ENCODE measurements at places on chromosomes 5 and 9.

GRCh38 chr5:93583768-93584595 is 960 bp downstream of the NR2F1 start:
- DNase-seq = no peak

- DNase-seq = no peak
These were observed 30.2 kb upstream of the BASP1 start for GRCh38 chr5:17187011-17187785.

DNA sequence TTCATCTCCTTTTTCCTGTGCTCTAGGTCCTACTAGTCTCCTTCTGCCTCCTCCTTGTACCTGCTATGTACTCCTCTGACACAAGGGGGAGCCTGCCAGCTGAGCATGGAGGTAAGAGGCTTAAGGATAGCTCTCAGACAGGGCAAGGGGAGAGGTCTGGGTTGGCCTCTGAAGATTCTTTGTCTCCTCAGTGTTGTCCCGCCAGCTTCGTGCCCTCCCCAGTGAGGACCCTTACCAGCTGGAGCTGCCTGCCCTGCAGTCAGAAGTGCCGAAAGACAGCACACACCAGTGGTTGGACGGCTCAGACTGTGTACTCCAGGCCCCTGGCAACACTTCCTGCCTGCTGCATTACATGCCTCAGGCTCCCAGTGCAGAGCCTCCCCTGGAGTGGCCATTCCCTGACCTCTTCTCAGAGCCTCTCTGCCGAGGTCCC is 3.8 kb downstream of the CREB3 start:
- DNase-seq = peak; percentile 74

- no peak for DNase-seq
These were observed 125.8 kb upstream of the SGCD start for GRCh38 chr5:156200938-156201787.

DNA sequence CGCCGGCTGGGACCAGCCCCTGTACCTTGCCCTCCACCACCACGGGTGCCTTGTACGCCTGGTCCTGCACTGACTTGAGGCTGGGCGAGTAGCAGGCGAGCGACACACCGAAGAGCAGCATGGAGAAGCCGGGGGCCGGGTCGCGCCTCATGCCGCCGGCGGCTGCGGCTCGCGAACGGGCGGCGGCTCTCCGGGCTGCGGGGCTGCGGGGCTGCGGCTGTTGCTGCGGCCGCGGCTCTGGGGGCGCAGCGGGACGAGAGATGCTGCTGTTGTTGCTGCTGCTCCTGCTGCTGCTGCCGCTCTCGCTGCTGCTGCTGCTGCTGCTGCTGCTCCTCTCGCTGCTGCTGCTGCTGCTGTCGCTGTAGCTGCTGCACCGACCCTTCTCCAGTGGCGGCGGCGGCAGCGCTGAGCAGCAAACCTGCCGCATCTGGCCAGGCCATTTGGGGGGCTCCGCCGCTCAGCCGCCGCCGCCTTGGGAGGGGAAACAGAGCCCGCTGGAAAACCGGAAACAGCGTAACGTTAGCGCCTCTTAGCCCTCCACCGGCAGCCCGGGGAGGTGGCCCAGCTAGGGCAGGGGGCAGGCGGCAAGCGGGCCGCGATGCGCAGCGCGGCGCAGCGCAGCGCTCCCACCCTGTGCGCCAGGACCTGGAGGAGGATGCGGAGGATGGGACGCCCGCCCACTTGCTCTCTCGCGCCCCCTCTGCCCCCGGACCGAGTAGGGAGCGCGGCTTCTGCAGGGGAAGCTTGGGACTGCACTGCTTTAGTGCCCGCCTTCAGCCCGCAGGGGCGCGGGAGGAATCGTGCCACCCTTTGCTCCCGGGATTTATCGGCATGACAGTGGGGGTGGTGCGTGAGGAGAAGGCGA is at the start of gene NRG2:
NRG2 (minus strand) TSS at position 657 of the 865 bp plus-strand sequence.
- peak; percentile 87 for DNase-seq

- DNase-seq = no peak
These were observed 49.3 kb downstream of the NR2F1 start for GRCh38 chr5:93632327-93632726.

- no peak for DNase-seq
These were observed 87.3 kb downstream of the DCP2 start for GRCh38 chr5:113063927-113064326.

Measured in H1 (cell line).